ENCODE measurements at places on chromosomes 13 and 19.

GRCh38 chr13:33091415-33091774 is 75.2 kb downstream of the KL start:
- no peak for DNase-seq

DNA sequence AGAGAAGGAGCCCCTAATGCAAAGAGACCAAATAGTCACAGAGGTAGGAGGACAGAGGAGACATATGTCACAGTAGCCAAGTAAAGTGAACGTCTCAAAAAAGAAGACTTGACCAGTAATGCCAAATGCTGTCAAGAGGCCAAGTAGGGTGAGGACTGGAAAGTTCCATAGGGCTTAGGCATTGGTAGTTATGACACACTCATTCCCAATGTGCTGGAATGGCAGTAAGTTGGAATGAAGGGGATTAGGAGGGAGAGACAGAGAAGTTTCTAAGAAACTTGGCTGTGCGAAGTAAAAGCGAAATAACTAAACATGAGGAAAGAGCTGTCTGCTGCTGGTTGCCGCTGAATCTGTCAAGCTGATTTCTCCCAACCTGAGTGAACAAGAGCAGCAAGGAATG is 14.9 kb upstream of the FRY start:
- no peak for DNase-seq

- DNase-seq, result no peak
Observed at GRCh38 chr13:43200307-43200706, 176.9 kb downstream of the DNAJC15 start.

DNA sequence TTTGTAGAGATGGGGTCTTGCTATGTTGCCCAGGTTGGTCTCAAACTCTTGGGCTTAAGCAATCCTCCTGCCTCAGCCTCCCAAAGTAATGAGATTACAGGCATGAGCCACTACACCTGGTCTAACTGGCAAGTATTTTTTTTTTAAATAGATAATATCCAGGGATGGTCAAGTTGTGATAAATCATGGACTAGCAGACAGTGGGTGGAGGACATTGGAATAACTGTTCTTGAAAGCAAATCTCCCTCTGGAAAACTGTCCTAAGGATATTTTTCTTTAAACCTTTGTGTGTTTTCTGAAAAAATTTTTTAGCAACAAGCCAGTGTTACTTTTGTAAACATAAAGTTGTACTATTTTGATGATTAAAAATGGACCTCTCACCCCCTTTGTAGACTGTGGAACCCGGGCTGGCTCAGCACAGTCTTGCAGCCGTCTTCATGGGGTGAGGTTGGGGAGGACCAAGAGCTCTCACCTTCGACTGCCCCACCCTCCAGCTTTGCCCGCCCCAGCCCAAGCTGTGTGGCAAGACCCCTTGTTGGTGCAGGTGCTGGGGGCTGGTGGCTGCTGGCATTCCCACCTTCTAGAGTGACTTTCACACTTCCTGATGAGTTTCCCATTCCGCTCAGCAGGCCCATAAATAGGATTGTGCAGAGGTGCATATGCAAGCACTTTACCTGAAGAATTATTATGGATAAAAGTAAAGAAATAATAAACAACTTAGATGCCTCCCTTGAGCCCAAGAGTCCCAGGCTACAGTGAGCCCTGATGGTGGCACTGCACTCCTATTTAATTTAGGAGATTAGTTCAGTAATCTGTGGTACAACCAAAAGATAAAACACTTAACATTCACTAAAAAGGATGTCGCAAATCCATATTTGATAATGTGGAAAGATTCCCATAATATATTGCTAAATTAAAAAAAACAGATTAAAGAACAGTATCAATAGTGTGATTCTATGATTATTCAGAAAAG is 107.3 kb downstream of the GADD45B start:
- peak; percentile 13 for DNase-seq

GRCh38 chr19:9956956-9957355 is 20.6 kb upstream of the OLFM2 start:
- DNase-seq, result no peak

GRCh38 chr19:46748325-46749109 is 2.3 kb upstream of the STRN4 start:
- peak; percentile 74 for DNase-seq

GRCh38 chr13:40172149-40172591 is 494.3 kb downstream of the FOXO1 start:
- no peak for DNase-seq

DNA sequence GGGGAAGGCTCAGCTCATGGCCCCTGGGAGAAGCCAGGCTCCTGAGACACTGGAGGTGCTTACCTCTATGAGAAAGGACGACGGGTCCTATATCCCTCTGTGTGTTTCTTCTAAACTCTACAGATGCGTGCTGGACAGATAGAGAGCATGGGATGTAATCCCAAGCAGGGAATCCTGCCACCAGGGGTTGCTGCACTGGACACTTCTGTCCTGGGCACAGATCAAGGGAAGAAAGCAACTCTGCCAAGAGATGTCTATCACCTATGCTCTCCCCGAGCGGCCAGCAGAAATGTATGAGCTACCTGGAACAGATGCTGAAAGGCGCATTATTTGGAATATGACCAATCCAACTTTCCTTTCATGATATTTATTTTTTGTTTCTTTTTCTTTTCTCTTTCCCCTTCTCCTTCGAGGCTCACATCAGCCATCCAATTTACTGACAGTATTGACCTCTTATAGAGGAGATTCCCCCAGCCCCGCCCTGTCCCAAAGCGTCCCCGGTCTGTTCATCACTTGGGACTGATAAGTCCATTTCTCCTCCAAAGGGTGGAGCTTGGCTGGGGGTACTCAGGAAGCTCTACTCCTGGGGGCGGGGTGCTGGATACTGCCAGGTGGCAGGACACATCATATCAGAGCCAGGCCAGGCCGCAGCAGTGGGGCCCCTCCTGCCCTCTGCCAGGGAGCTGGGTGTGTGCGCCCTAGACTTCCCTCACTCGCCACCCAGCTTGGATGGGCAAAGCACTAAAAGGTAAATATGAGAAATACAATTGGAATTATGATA is 34.2 kb downstream of the TSHZ3 start:
- no peak for DNase-seq

DNA sequence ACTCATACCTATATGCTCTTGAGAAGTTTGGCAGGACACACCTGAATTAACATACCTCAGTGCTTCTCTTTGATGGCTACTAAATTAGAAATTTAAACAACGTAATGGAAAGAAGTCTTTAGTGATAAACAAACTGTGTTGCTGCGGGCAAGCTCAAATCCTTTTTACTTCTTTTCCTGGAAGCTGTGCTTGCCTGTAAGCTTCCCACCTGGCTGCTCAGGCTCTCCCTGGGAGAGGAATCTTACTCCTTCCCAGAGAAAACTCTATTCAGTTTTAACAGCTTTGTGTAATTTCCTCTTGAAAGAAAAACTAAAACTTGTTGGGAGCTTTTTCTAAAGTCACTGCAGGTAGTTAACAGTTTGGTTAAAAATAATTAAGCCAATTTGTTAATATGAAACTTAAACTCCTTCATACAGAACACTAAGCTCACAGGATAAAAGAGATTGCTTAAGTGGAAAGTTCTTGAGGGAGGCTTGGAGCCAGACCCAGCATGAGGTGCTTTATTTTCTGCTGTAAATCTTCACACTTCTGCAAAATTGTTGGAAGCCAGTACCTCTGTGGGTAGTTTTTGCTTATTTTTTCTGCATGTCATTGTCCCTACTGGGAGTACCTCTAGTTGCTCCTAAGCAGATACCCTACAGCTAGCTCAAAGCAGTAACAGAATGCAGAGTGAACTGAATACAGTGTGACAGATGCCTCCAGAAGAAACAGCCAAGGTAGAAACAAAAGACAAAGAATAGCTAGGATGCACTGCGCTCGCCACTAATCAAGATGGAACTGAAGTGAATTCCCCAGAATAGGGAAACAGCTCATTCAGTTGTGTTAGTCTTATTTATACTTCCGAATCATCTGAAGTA is 1253.0 kb downstream of the PCDH17 start:
- DNase-seq, result no peak

GRCh38 chr19:663682-664117 is 686 bp upstream of the RNF126 start:
- no peak for DNase-seq

DNA sequence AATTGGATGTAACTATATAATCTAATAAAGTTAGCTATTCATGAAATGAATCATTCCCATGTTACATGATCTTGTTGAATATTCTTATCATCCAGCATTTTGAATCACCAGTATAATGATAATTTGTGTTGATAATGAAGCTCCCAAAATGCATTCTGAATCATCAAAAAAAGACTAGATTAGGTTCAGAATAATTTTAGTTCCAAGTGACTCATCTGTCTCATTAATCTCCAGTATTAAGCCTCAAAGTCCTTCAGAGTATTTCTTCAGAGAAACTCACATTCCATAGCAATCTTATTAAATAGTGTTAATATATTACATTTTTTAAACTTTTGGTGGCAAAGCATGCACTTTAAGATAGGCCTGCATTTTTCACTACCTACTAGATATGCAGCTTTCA is 207.5 kb downstream of the SLITRK5 start:
- DNase-seq, result no peak

- DNase-seq, result no peak
Observed at GRCh38 chr13:112255550-112256120, 120.5 kb upstream of the SPACA7 start.

- no peak for DNase-seq
Observed at GRCh38 chr13:113917096-113917495, 53.2 kb upstream of the GAS6 start.

- DNase-seq, result no peak
Observed at GRCh38 chr19:16895467-16896145, 6.8 kb downstream of the F2RL3 start.

DNA sequence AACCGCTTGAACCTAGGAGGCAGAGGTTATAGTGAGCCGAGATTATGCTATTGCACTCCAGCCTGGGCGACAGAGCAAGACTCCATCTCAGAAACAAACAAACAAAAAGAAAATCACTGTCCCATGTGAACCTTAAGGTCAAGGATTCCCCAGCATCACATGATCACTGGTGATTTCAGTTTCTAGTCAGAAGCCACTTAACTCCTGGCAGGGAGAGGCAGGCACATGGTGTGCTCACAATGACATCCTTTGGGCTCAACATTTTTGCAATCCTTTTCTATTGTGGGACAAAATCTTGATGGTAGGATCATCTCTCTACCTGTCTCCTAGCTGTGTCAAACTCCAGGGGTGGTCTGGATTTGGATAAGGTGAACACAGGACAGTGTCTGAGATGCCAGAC is 12.1 kb downstream of the AKAP8 start:
- DNase-seq, result no peak

- DNase-seq, result no peak
Observed at GRCh38 chr19:13920940-13921747, 15.1 kb downstream of the CC2D1A start.

- no peak for DNase-seq
Observed at GRCh38 chr13:55245005-55245644, 1895.6 kb upstream of the PRR20A start.

GRCh38 chr13:30739761-30740642 is 4.7 kb downstream of the ALOX5AP start:
- DNase-seq, result no peak

- no peak for DNase-seq
Observed at GRCh38 chr13:73340069-73340468, 281.3 kb downstream of the KLF5 start.

DNA sequence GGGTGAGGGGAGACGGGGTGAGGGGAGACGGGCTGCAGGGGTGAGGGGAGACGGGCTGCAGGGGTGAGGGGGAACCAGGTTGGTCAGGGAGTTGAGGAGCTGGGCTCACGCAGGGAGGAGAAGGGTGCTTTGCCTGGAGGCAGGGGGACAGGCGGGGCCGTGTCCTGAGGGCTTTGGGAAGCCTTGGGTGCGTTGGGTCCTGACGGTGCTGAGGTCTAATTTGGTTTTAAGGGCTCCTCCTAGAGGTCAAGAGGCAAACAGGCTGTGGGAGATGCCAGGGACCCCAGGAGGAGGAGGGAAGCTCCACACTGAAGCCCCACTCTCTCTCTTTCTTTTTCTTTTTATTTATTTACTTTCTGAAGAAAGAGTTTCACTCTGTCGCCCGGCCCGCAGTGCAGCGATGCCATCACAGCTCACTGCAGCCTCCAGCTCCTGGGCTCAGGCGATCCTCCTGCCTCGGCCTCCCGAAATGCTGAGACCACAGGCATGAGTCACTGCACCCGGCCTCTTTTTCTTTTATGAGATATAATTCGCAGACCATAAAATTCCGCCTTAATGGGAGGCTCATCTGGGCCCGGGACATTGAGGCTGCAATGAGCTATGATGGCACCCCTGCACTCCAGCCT is 9.3 kb upstream of the MISP start:
- DNase-seq, result no peak

DNA sequence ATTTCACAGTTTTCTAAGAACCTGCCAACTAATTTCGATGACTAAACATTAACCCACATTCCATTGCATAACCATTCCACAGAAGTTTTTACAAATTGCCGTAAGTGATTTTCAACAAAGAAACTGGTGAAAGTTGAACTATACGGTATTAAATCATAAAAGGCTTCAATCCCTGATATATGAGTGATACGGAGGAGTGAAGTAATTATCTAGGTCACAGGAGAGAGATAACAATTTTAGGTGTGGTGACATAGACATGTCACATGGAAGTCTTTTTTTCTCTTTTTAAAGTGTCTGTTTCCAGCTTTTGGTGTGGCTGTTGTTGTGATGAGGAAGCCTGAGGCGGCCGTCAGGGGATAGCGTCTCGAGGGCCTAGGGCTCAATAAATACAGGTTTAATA is 29.4 kb downstream of the TBC1D4 start:
- DNase-seq, result no peak

DNA sequence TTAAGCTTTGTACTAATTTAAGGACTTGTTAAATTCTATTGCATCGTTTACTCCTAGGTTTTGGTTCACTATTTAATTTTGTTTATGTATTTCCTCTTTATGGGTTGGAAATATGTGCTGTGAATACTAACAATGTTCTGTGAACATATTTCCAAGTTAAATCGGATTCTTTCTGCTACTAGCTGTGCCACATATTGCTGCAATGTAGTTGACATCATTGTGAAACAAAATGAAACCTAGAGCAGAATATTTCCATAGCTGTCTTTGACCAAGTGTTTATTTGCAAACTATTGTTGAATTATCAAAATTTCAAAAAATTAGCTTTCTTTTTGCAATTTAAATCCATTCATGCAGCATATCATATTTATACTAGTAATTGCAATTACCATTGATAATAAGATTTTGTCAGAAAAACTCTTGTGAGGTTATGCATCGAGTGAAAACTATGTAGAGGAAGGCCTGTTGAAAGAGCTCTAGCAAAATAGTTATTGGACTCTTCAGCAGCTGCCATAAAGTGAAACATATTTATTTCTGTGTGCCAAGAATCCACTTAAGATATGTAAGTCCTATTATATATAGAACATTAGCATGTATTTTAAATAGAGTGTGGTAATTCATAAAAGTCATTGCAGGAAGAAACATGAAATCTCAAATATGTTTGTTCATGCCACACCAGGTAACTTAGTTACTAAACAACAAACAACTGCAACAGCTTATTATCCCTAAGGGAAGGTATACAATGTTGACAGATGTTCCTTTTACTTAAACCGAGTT is 575.1 kb downstream of the SLITRK6 start:
- no peak for DNase-seq

All from pancreas (tissue), 10 donors.